Caco-2 (cell line): ENCODE measurements at places on chromosomes 5 and 9.

GRCh38 chr5:158942217-158942616, 157.5 kb downstream of the EBF1 start:
- H3K4me3 ChIP-seq = no peak overlapping the region
- no peaks in the 10 kb centered on the region for H3K36me3 ChIP-seq
- no peak for DNase-seq
- H3K27ac ChIP-seq = no peak overlapping the region
- no peaks in the 10 kb centered on the region; the same call in 1 of the 2 replicates for H3K27me3 ChIP-seq

- H3K4me1 ChIP-seq = peaks cover 6% of the 10 kb centered on the region; the same call in 1 of the 2 replicates
- peak overlapping the region; percentile 96 for H3K27ac ChIP-seq
- DNase-seq = peak; percentile 88
- H3K36me3 ChIP-seq = peaks cover 3% of the 10 kb centered on the region; the same call in 1 of the 2 replicates
- H3K4me3 ChIP-seq = peak overlapping the region; percentile 58
Measured at GRCh38 chr9:133375116-133375723, 640 bp downstream of the SURF4 start.

DNA sequence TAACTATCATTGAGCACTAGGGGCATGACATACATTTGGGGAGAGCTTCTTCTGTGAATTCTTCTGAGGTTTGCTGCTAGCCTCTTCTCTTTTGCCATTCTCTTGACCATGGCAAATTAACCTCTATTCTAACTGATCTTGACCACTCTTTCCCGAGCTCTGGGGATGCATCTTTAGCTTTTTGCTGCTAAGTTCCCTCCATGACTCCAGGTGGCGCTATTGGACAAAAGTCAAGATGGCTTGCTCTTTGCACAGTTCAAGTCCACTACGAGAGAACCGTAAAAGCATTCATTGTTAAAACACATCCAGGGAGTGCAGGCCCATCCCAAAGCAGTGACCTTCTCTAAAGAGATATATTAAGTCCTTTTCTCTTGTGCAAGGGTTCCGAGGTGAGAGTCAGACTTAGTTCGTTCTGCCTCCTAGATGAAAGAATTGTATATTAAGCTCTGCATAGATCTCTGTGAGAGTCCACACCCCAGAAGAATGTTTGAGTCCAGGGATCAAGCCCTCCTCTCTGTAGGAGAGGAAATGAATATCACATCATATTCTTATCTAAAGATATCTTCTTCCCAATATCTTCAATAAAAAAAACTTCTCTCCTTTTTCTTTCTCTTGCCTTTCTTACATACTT, 1152.9 kb upstream of the CDH6 start:
- no peak overlapping the region for H3K4me3 ChIP-seq
- H3K36me3 ChIP-seq = no peaks in the 10 kb centered on the region
- H3K27ac ChIP-seq = no peak overlapping the region
- DNase-seq = peak; percentile 69
- no peaks in the 10 kb centered on the region for H3K4me1 ChIP-seq

DNA sequence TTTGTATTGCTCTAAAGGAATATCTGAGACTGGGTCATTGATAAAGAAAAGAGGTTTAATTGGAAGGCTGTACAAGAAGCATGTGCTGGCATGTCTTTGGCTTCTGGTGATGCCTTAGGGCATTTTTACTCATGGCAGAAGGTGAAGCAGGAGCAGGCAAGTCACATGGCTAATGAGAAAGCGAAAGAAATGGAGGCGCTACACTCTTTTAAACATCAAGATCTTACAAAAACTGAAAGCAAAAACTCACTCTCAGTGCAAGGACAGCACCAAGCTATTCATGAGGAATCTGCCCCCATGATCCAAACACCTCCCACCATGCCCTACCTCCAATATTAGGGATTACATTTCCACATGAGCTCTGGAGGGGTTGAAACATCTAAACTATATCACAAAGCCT, 1458.8 kb upstream of the ACO1 start:
- H3K27ac ChIP-seq = no peak overlapping the region
- DNase-seq = no peak
- H3K4me1 ChIP-seq = no peaks in the 10 kb centered on the region

GRCh38 chr9:107566611-107567061, 77.1 kb upstream of the KLF4 start:
- no peak overlapping the region for H3K27ac ChIP-seq
- no peak for DNase-seq
- no peaks in the 10 kb centered on the region for H3K27me3 ChIP-seq

DNA sequence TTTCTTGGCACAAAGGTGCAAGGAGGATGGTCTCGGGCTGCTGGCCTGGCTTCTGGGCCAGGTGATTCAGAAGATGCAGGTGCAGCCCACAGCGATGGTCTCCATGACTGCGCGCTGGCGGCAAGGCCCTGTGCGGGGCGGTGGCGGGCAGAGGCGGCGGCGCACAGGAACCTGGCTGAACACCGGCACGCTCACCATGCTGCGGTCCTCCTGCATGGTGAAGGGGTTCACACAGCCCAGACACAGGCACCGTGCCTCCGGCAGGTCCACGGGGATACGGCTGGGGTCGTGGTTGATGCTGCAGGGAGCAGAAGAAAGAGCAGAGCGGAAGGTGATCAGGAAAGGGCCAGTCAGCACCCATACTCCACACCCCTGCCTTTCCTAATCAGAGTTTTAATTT, 4.8 kb downstream of the IL17B start:
- H3K4me3 ChIP-seq = no peak overlapping the region
- DNase-seq = no peak
- no peaks in the 10 kb centered on the region for H3K27me3 ChIP-seq
- no peaks in the 10 kb centered on the region for H3K36me3 ChIP-seq
